ENCODE measurements at places on chromosomes 1 and 21.

DNA sequence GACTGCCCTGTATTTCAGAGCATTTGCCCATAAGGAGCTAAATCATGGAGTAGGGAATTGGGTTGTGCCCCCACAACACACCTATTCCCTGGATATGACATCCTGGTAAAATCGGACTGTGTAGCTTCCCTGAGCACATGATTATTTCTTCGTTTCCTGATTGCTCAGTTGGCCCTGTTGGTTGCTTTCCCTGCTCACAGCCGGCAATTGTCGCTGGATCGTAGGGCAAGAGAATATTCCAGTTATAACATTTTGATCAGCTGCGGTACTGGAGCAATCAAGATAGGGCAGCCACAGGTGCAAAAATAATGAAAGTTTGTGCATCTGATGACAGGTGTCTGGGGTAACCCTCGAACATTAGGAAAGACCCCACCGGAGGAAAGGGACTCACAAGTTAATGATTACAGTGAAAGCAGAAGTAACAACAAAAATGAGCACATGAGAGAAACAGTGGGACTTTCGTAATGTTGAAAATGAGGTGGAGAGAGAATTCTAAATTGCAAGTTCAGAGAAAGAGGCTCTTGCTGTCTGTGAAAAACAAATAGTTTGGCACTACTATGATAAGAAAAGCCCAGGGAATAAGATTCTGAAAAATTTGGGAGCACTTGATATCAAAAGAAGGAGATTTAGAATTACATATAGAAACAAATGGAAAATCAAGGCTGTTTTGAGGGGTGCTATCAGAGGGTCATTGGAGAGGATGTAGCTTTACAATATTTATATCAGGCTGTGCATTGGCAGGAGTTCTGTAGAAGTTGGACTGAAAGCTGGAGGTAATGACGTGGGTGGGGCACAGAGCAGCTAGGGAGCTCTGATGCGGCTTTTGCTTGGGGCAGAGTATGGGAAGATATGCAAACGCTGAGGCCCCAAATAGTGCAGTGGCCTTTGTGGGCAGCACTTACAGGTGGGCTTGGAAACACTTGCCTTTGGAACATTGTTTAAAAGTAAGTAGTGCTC lies at the start of gene MAB21L3:
Gene MAB21L3 (plus strand): TSS at position 833 of the 957 bp plus-strand sequence. CDS start 1,217 bp downstream, outside the sequence.
- no peak for DNase-seq

- peak; percentile 57 for DNase-seq
These were observed 42.1 kb upstream of the ZNF496 start for GRCh38 chr1:247373721-247374141.

- peak; percentile 35 for DNase-seq
These were observed 3.1 kb downstream of the ATP1A1 start for GRCh38 chr1:116375887-116376728.

GRCh38 chr1:51327386-51327785 lies 3.0 kb downstream of the TTC39A start:
- no peak for DNase-seq

DNA sequence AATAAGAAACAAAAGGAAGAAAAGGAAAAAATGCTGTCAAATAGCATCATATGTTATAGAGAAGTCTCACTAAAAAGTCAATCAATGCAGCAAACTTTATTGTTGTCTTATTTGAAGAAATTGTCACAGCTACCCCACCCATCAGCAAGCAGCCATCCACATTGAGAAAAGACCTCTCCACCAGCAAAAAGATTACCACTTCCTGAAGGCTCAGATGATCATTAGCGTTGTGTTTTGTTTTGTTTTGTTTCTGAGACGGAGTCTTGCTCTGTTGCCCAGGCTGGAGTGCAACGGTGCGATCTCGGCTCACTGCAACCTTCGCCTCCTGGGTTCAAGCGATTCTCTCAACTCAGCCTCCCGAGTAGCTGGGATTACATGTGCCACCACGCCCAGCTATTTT lies 29.0 kb downstream of the ATP2B4 start:
- DNase-seq = no peak

- DNase-seq = no peak
These were observed 70.1 kb upstream of the CASZ1 start for GRCh38 chr1:10866321-10867093.

DNA sequence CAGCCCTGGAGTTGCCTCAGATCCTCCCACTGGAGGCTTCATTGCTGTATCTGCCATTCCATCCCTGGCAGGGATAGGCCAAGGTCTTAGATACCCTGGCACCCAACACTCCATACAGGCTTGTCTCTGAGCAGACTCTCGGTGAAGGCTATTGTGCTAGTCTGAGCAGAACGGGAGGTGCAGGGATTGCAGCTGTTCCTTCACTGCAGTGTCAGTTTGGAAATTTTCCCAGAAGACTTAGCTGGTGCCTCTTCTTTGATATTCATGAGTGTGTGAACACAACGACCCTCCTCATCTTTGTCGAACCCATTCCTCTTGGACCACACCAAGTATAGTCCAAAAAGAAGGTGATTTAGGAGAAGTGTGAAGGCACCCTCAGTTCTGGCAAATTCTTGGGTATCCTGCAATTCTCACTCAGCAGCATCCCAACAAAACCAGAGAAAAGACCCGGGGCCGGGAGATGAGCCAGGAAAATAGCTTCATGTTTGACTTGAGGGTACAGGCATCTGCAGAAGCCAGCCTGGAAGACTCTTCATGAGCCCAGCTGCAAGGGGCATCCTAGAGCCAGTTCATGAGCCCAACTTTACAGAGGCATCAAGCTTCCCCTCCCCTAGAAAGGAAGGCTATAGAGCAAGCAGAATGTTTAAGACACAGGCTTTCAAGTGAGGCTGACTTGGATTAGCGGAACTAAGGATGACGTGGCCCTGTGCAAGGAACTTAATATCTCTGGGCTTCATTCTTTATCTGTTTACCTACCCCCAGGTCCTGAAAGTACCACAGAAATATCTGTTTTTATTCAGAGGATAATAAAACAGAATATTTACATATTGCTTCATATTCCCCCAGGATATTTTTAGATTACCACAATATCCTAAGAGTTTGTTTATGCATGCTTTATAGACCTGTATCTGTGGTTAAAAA lies 38.8 kb upstream of the HAO2 start:
- DNase-seq = no peak

DNA sequence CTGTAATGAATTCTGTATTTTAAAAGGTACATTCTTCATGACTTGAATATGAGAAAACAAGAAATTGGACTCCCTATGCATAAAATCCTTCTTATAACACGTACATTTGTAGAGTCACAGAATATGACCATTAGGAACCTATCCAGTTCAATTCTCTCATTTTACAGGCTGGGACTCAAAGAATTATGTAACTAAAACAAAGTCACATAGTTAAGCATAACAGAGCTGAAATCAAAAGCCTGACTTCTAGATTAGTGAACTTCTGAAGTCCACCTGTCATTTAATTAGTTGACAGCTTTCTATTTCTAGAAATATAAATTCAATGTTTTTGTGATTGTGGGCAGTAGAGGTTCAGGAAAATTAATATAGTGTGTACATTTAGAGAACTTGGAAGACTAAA lies 20.3 kb upstream of the TTLL7 start:
- DNase-seq = no peak

Measured in erythroblast (primary cell).